ENCODE measurements at places on chromosomes 16 and 17.
A peak's percentile ranks its signal among the peaks of the same experiment; 100 is the strongest.

GRCh38 chr17:53061446-53061845 is 761.3 kb upstream of the KIF2B start:
- DNase-seq, result no peak

- DNase-seq, result no peak
Measured at GRCh38 chr17:76870377-76870714, 2.1 kb downstream of the MGAT5B start.

DNA sequence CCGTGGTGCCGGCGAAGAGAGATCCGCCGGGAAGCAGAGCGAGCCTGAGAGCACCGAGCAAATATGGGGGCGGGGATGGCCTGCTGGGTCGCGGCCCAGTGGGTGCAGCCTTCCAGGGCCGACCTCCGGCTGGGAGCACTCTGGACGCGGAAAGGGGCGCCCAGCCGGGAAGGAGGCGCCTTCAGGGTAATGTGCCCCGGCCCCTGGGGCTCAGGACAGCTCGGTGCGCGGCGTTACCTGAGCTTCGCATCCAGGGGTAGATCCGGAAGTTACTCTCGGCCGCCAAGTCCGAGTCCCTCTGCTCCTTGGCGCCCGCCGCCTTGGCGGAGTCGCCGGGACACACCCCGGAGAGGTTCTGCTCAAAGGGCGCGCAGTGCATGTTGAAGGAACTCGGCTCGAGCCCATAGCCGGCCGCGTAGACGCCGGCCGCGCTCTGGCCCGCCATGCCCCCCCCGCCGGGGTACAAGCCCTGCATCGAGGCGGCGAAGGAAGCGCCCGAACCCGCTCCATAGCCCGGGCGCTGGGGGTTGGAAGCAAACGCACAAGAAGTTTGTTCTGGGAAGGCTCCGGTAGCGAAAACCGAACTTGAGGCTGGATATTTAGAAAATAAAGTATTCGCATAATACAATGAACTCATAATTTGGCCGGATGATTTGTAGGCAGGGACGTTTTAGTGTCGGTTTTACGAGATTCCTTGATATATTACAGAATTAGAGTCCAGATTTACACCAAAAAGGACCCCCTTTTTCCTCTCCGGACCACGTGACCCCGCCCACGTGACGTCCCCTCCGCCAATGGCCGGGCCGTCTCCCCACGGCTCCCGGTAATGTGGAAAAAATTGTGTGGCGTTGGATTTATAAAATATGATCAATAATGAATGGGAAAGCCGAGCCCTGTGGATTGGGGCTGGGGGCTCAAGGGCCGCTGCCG is at the start of gene HOXB7:
TSS of gene HOXB7 (minus strand) at position 736 of the 930 bp plus-strand sequence. CDS start at position 637, 99 bp downstream.
- no peak for DNase-seq

DNA sequence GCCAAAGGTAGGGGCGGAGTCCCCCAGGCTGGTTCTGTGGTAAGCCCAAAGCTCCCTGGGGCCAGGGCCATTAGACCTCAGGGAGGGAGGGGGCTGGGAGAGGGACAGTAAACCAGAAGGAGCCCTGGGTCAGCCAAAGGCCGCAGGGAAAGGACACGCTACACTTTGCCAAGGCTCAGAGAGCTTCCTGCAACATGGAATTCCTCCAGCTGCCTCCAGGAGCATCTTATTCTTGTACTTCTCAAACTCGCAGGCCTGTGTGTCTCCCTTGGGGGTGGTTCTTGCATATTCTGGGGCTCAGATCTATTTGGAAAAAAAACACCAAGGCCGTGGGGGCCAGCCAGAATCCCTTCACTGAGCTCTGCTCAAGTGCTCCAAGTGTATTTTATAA is 25.1 kb downstream of the AKAP1 start:
- DNase-seq, result peak; percentile 57

GRCh38 chr17:81388091-81388611 is 7.1 kb upstream of the BAHCC1 start:
- DNase-seq, result no peak

DNA sequence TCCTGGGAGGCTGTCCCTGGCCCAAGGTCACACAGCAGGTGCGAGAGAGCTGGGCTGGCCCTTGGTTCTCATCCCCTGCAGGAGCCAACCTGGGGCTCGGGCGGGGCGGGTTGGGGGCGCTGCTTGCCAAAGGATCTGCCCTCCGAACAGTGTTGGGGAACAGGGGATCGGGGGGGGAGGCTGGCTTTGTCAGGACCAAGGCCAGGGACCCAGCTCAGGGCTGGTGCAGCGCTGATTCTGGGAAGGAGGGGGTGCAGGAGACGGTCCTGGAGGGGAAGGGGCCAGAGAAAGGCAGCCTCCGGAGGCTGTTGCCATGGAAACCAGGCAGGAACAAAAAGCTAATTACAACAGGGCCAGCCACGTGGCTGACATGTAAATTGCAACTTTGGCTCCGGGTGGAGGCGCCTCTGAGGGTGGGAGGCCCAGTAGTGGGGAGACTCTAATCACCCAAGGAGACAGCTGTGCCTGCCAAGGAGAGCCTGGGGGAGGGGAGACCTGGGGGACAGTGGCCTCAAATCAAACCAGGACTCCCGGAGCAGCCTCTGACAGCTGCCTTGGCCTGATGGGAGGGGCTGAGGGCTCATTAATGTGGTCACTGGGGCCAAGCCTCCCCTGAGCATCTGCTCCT is 1.3 kb downstream of the TUBB3 start:
- peak; percentile 67 for DNase-seq

DNA sequence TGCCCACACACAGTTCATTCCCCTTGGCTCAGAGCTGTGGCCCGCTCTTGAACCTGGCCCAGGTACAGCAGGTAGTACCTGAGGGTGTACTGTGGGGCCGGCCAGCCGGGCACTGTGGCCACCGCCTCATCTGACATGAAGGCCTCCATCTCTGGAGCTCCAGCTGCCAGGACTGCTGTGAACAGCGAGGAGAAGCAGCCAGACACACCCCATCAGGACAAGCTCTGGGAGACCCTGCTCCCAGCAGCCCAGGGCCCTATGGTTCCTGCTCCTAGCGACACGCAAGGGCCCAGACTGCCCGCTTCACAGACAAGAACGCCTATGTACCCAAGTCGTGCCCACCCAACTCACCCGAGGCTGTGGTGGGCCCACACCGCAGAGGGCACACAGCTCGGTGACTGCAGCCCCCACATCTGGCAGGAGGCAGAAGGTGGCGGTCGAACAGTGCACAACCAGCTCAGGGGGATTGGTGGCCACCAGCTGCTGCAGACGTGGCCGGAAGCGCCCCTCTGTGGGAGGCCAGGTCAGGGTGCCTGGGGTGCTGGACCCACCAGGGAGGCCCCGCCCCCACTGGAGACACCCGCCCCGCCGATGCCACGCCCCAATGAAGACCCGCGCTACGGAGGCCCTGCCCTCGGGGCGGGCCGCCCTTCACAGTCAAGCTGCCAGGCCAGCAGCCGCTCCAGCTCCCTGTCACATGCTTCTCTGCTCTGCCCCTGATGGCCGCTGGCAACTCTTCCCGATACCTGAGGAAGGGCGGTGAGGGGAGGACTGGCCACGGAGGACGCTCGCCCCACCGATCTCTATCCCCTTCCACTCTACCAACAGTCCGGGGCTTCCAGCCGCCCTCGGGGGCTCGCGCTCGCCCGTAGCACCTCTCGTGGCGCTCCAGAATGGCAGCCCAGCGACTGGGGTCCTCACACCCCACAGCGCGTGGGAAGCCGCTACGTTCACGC is 1.1 kb upstream of the STUB1 start:
- peak; percentile 83 for DNase-seq

- DNase-seq, result no peak
Measured at GRCh38 chr17:34578656-34579016, 746 bp upstream of the TMEM132E start.

- no peak for DNase-seq
Measured at GRCh38 chr17:30226878-30227277, 8.6 kb downstream of the SLC6A4 start.

DNA sequence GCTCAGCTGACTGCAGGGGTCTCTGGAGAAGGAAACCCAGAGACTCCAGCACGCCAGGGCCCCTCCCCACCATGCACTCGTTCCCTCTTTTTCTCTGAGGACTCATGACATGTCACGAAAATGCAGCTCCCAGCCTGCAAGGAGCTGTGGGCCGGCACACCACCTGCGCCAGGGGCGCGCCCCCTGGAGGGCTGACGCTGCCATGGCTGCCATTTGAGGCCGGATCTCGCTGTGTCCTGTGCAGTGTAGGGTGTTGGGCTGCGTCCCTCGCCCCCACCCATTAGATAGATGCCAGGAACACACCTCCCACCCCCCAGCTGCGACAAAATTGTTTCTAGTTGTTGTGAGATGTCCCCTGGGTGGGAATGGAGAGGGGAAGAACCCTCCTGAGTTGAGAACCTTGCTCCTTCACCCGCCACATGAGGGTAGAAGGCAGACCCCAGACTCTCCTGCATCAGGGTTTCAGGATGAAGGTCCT is 8.2 kb downstream of the SYNGR2 start:
- peak; percentile 69 for DNase-seq

- no peak for DNase-seq
Measured at GRCh38 chr17:16282522-16282921, 65.5 kb downstream of the PIGL start.
